ENCODE measurements at places on chromosomes 6 and 20. TPM values are rescaled to one million over a fixed set of nuclear protein-coding genes. Genes with fewer than 3 reads are reported as not detected.

The SYCP2 gene
- 0.49 TPM for total RNA-seq

The GTSF1L gene
- not detected for total RNA-seq

The TBX18 gene
- total RNA-seq, result 31.0 TPM

The KHDC1L gene
- total RNA-seq, result not detected

The CST2 gene
- total RNA-seq, result not detected

The DNMT3B gene
- total RNA-seq, result 1.7 TPM

The DACT2 gene
- not detected for total RNA-seq

The RNF182 gene
- total RNA-seq, result 0.65 TPM

The SLC17A9 gene
- total RNA-seq, result 6.9 TPM

The PRKN gene
- total RNA-seq, result 0.16 TPM

The OR2J3 gene
- total RNA-seq, result not detected

The SDC4 gene
- total RNA-seq, result 12.6 TPM

The ZBTB46 gene
- total RNA-seq, result 46.9 TPM

The DAAM2 gene
- 0.16 TPM for total RNA-seq

The SMPD2 gene
- 7.1 TPM for total RNA-seq

The ADRM1 gene
- 104 TPM for total RNA-seq

The CLIC5 gene
- total RNA-seq, result 0.06 TPM

The GSTA3 gene
- not detected for total RNA-seq

The CALHM5 gene
- 12.6 TPM for total RNA-seq

The GCM1 gene
- total RNA-seq, result not detected

The CNR1 gene
- total RNA-seq, result 0.19 TPM

The AIF1 gene
- not detected for total RNA-seq

The HMGCLL1 gene
- total RNA-seq, result not detected

The ERMARD gene
- 24.4 TPM for total RNA-seq

The KCNK15 gene
- not detected for total RNA-seq

The C6orf163 gene
- total RNA-seq, result 1.3 TPM

The SFTA2 gene
- not detected for total RNA-seq

The PTP4A1 gene
- 64.6 TPM for total RNA-seq

The MUC22 gene
- not detected for total RNA-seq

The ANKS1A gene
- total RNA-seq, result 19.4 TPM

The C6orf15 gene
- not detected for total RNA-seq

The CCN5 gene
- total RNA-seq, result not detected

Measured in bladder microvascular endothelial cell (primary cell).